ENCODE measurements at places on chromosomes 5 and 9.
A peak's percentile ranks its signal among the peaks of the same experiment; 100 is the strongest.

GRCh38 chr9:16753256-16753655 lies 117.2 kb downstream of the BNC2 start:
- H3K27ac ChIP-seq, result no peak overlapping the region
- no peaks in the 10 kb centered on the region for H3K27me3 ChIP-seq
- H3K4me1 ChIP-seq, result no peaks in the 10 kb centered on the region
- DNase-seq, result no peak
- no peaks in the 10 kb centered on the region for H3K36me3 ChIP-seq

GRCh38 chr5:82018462-82018861 lies 46.6 kb downstream of the ATG10 start:
- H3K4me1 ChIP-seq, result no peaks in the 10 kb centered on the region
- H3K27me3 ChIP-seq, result no peaks in the 10 kb centered on the region
- no peaks in the 10 kb centered on the region for H3K36me3 ChIP-seq
- H3K4me3 ChIP-seq, result no peak overlapping the region

DNA sequence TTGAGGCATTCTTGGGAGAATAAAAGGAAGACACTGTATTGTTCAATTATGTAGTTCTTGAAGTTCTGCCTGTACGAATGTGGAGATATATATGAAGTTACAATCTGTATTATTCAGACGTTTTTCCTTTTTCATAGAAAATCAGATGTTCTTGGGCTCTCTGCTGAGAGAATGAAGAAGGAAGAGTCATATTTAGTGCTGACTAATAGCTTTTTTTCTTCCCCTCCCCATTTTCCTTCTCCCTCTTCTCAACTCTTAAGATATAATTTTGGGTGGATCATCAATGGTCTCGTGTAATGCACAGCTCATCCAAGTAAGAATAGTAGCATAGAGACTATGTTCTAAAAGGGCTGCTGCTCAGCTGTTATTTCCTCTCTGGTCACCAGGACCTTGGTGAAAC lies 23.0 kb upstream of the FBXL7 start:
- no peaks in the 10 kb centered on the region for H3K4me1 ChIP-seq
- H3K27me3 ChIP-seq, result no peaks in the 10 kb centered on the region
- H3K27ac ChIP-seq, result no peak overlapping the region
- H3K36me3 ChIP-seq, result no peaks in the 10 kb centered on the region

- H3K36me3 ChIP-seq, result no peaks in the 10 kb centered on the region
- H3K4me1 ChIP-seq, result peaks cover 13% of the 10 kb centered on the region
- no peak for DNase-seq
- H3K27me3 ChIP-seq, result no peaks in the 10 kb centered on the region
- H3K27ac ChIP-seq, result peak overlapping the region; percentile 27
Observed at GRCh38 chr5:71865665-71866320, 146.7 kb downstream of the CARTPT start.

DNA sequence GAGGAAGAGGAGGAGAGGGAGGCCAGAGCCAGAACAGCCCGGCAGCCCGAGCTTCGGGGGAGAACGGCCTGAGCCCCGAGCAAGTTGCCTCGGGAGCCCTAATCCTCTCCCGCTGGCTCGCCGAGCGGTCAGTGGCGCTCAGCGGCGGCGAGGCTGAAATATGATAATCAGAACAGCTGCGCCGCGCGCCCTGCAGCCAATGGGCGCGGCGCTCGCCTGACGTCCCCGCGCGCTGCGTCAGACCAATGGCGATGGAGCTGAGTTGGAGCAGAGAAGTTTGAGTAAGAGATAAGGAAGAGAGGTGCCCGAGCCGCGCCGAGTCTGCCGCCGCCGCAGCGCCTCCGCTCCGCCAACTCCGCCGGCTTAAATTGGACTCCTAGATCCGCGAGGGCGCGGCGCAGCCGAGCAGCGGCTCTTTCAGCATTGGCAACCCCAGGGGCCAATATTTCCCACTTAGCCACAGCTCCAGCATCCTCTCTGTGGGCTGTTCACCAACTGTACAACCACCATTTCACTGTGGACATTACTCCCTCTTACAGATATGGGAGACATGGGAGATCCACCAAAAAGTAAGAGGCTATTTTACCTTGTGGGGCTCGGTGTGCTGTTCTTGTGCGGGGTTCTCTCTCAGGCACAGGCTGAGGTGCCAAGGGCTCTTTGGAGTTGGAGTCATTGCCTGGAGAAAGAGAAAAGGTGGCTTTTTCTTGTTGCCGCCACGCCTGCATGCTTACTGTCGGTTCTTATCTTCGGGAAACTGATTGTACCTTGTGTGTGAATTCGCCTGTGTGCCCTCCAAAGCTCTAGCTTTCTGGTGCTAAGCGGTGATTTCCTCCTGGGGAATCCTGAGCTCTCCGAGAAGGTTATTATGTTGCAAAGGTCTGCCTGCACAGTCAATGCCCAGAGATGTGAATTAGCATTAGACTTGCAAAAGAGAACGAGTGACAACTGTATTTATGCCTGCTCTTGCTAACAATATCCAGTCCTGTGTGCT lies at the start of gene ISL1:
Gene ISL1, plus strand, starts transcription at position 318 of the 991 bp plus-strand sequence. Its CDS starts 224 bp downstream, at position 542.
- peaks cover 26% of the 10 kb centered on the region for H3K4me1 ChIP-seq
- peak within 1 kb of the TSS; percentile 36 for H3K27ac ChIP-seq
- no peaks in the 10 kb centered on the region for H3K36me3 ChIP-seq
- peak within 1 kb of the TSS; percentile 86 for H3K4me3 ChIP-seq
- DNase-seq, result peak; percentile 87

DNA sequence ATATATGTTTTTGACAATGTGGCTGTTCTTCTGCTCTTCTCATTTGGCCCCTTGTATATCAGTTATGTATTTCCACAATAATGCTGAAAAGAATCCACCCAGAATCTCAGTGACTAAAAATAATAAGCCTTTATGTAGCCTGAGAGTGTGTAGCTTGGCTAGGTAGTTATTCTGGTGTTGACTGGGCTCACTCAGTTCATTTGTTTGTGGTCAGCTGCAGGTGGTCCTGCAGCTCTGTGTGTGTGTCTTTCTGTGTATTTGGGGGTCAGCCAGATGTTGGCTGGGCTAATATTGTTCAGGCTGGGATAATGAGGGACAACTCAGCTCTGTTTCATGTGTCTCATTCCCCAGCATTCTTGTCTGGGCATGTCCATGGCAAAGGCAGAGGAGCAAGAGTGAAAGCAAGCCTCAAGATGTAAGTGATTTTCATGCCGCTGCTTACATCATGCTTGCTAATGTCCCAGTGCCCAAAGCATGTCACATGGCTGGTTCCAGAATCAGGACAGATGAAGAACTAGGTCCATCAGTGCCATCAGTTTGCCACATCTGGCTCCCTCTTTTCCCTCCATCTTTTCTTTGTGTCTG lies 162.8 kb downstream of the KCTD16 start:
- no peak overlapping the region for H3K4me3 ChIP-seq
- H3K27me3 ChIP-seq, result no peaks in the 10 kb centered on the region
- no peak overlapping the region for H3K27ac ChIP-seq

- H3K36me3 ChIP-seq, result no peaks in the 10 kb centered on the region
- no peaks in the 10 kb centered on the region for H3K4me1 ChIP-seq
- H3K27ac ChIP-seq, result no peak overlapping the region
- H3K27me3 ChIP-seq, result 0 out of 2 replicates have a peak, but pooled peaks cover 6% of the 10 kb centered on the region
Observed at GRCh38 chr9:98594546-98595160, 114.1 kb downstream of the GABBR2 start.

GRCh38 chr9:76539180-76539579 lies 80.2 kb downstream of the GCNT1 start:
- H3K4me3 ChIP-seq, result no peak overlapping the region
- no peak for DNase-seq
- no peaks in the 10 kb centered on the region for H3K27me3 ChIP-seq
- H3K27ac ChIP-seq, result no peak overlapping the region
- H3K4me1 ChIP-seq, result no peaks in the 10 kb centered on the region
- H3K36me3 ChIP-seq, result no peaks in the 10 kb centered on the region

DNA sequence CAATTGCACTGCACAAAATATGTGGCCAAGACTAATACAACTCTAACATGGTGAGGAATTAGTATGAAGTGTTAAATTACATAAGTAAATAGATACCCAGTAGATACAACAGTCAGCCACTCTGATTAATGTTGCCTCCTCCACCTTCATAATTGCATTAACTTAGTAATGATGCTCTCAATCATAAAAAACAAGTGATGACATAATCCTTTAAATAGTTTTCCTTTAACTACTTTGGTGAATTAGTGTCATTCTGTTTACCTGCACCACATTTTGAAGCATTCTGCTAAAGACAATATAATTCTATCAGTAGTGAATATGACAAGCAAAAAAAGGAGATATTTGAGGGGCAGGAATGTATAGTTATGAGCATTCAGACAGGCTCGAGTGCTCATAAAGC lies 265.9 kb upstream of the SLC24A2 start:
- no peak overlapping the region for H3K4me3 ChIP-seq
- H3K27ac ChIP-seq, result no peak overlapping the region
- H3K27me3 ChIP-seq, result peaks cover 36% of the 10 kb centered on the region

GRCh38 chr5:7364226-7364875 lies 31.6 kb upstream of the ADCY2 start:
- no peaks in the 10 kb centered on the region for H3K4me1 ChIP-seq
- no peak for DNase-seq
- no peaks in the 10 kb centered on the region for H3K36me3 ChIP-seq
- H3K27me3 ChIP-seq, result no peaks in the 10 kb centered on the region
- H3K27ac ChIP-seq, result no peak overlapping the region
- no peak overlapping the region for H3K4me3 ChIP-seq

Data from PC-3 (cell line).